ENCODE measurements at places on chromosomes 1 and 21.

DNA sequence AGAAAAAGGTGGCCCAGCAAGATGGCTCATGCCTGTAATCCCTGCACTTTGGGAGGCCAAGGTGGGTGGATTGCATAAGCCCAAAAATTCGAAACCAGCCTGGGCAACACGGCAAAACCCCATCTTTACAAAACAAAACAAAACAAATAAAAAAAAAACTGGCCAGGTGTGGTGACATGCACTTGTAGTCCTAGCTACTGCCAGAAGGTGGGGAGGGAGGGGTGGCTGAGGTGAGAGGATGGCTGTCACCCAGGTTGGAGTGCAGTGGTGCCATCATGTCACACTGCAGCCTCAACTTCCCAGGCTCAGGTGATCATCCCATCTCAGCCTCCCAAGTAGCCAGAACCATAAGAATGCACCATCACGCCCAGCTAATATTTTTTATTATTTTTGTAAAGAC is 22.8 kb downstream of the RERE start:
- no peak for DNase-seq

DNA sequence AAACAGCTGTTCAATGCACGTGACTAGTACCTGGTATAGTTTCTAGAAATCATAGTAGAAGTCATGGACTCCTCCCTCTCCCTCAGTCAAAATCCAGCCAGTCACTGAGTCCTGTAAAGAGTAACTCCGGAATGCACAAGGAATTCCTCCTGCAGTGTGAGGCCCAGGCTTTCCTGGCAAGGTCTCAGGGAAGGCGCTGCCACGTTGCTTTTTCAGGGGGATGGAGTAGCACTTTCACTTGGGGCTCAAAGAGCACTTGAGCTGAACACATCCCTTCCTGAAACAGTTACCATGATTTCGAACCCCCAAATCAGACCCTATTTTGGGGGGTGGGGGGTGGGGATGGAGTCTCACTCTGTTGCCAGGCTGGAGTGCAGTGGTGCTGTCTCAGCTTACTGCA is 26.4 kb upstream of the LRRC8D start:
- no peak for DNase-seq

DNA sequence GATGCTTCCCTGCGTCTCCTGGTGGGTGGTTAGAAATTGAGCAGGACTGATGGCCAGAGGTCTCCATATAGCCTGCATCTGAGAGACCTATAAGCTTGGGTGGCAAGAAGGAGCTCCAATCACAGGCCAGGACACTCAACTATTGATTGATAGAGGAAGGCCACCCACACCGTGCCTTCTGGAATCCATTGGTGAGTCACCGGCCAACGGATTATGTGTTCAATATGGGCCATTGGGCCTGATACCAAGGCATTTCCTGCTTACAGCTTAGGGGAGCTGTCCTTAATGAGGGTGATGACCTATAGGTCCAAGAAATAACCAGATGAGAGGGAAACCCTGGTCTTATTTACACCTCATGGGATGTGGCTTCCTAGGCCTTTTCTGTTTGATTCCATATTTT is 115.1 kb downstream of the PLPP3 start:
- DNase-seq, result no peak

- no peak for DNase-seq
Observed at GRCh38 chr1:99281105-99281504, 16.8 kb downstream of the PLPPR4 start.
